Fibroblast of skin of scalp (primary cell): ENCODE measurements at places on chromosomes 7 and 10.

DNA sequence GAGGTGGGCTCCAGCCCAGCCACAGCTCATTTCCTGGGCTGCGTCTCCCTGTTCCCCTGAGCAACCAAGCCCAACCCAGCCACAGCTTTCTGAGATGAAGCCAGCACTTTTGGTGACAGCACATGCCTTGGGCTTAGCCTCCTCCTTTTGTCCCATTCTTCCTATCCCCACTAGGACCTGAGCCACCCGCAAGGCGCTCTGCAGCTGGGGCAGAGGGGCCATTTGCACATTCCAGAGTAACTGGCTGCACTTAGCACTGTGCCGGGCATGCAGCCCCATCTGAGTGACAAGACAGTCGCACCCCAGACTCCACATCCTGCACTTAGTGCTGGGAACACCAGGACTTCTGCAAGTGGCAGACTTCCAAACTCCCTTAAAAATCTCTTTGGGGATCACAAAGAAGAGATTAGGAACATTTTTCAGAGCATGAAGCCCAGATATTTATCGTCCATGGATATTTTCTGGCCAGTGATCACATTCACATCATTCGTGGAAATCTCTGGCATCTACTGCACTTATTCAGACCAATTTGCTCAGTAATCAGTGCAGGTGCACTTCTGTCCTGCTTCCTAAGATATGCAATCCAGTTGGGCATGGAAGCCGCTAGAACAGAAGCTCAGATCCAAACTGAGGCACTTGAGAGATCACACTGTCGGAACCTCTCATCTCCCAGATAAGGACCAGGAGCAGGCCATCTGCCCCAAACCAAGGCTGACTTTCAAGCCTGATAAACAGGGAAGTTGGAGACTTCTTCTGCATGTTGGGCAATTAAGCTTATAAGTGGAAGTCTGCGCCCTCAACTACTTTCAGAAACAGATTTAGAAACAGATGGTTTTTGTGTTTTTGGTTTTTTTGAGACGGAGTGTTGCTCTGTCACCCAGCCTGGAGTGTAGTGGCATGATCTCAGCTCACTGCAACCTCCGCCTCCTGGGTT is 26.4 kb downstream of the CHST15 start:
- DNase-seq, result no peak

DNA sequence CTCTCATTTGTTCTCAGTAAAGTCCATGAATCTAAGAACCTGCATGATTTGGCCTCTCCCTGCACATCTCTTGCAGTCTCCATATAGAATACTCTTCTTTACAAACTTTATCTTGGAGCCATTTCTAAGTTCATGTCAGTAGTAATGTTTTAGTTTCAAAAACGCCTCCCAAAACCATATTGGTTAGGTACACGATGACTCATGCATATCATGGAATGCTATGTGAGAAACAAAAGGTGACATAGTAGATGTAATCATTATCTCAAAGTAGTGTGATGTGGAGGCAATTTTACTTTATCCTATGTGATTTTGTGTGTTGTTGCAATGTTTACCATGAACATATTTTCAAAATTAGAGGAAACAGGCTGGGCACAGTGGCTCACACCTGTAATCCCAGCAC is 520.7 kb downstream of the KCNMA1 start:
- DNase-seq, result no peak

DNA sequence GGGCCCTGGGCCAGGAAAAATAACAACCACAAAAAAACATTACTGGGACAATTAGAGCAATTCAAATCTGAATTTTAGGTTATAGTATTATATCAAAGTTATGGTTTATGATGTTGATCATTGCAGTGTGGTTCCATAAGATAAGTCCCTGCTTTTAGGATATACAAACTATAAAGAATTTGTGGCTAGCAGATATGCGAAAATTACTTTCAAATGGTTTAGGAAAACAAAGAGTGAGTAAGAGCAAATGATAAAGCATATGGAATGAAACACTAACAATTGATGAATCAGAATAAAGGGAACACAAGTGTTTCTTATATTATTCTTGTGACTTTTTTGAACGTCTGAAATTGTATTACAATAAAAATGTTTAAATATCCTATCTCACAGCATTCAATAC is 64.4 kb upstream of the HECTD2 start:
- no peak for DNase-seq

DNA sequence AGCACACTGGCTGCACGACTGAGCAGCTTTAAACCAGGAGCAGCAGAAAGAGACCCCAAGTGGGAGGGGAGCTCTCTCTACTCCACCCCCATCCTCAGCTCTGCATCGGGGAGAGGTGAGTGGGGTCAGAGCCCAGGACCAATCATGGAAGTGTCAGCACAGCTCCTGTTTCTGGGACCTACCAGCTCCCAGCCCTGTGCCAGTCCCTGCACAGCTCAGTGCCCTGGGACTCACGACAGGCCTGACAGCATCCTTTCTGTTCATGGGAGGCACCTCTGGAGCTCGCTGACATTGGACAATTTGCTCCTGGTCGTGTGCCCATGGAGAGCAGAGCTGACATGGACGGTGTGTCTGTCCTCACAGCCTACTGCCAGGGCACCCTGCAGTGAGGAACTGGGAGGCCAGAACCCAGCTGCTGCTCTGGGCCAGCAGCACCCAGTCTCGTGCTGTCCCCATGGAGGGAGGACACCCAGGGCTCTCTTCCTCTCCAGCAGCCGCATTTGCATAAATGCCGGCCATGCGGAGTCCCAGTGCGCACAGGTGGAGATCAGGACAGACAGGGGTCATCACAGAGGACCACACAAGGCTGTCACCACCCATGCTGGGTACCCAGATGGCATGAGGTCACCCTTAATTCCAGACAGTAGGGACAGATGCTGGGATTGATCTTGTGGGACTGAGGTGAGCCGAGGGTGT is 45.9 kb upstream of the MSMB start:
- no peak for DNase-seq

DNA sequence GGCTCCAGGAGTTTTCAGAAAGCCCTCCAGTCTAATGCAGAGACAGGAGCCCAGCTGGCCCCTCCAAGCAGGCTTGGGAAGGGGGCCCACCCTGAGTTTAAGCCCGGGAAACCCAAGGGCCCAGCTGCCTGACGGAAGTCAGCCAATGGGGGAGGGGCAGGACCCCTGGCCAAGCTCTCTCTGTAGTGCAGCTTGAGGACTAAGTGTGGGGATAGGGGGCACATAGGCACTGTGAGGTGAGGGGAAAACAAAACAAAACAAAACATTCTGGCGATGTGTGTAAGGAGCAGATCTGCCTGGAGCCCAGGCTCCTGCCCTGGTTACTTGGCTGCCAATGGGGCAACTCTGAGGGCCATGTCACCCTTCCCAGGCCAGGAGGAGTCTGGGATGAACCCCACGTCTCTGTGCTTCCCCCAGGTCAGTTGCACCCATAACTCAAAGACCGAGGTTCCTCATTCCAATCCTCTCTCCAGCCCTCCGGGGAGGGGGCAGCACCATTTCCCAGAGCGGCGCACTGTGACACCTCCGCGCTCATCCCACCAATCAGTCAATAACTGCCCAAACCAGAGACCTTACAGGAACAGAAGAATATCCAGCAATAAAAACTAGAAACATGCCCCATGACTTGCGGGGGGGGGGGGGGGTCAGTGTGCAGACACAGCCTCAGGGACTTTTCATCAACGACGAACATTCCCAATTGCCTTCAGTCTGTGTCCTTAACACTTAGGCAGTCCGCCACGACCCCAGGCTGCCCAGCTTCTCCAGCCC is 1.7 kb downstream of the CXCL12 start:
- DNase-seq, result no peak

DNA sequence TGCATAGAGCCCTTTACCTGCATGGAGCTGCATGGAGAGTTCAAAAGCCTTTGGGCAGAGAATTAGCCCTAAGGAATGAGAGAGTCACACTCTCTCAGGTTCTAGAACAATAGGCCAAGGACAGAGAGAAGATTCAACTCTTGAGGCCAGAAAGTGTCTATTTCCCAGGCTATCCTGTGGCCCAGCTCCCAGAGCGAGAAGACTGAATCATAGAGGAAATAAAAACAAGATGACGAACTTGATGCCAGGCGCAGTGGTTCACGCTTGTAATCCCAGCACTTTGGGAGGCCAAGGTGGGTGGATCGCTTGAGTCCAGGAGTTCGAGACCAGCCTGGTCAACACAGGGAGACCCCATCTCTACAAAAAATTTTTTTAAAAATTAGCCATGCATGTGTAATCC is 18.3 kb upstream of the PODXL start:
- DNase-seq, result peak; percentile 38

DNA sequence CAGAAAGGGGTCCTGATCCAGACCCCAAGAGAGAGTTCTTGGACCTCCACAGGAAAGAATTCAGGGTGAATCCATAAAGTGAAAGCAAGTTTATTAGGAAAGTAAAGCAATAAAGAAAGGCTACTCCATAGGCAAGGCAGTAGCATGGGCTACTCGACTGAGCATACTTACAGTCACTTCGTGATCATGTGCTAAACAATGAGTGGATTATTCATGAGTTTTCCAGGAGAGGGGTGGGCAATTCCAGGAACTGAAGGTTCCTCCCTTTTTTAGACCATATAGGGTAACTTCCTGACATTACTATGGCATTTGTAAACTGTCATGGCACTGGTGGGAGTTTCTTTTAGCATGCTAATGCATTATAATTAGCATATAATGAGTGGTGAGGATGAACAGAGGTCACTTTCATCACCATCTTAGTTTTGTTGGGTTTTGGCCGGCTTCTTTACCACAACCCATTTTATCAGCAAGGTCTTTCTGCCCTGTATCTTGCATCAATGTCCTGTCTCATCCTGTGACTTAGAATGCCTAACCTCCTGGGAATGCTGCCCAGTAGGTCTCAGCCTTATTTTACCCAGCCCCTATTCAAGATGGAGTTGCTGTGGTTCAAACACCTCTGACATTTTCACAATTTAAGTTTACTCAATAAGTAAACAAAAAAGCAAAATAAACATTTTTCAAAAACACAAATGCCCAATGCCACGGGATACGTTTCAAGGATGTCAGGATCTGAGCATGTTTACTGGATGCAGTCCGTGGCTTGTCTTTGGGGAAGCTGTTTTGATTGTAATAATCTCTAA is 37.0 kb downstream of the ALOX5 start:
- no peak for DNase-seq

GRCh38 chr10:47029181-47030009 is 118.2 kb downstream of the PTPN20 start:
- DNase-seq, result no peak

- DNase-seq, result peak; percentile 62
Measured at GRCh38 chr10:92590623-92591549, 2.0 kb upstream of the KIF11 start.

DNA sequence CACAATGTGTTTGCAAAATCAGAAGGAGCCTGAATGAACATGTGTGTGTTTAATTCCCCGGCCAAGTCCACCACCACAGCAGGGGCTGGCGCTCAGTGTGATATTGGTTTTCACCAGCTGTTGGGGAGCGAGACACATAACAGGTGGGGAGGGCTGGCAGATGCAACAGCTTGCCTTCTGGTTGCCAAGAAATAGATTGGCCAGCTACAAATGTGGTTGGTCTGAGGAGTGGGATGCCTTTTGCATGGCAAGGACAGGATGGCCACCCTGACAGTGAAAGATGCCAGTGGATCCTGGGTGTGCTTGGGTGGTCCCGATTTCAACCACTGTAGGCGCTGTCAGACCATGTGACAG is 292.5 kb upstream of the FZD8 start:
- no peak for DNase-seq

GRCh38 chr10:125775491-125776106 is at the start of gene MMP21:
Gene MMP21 (minus strand): TSS chr10:125775821. CDS start chr10:125775821, 0 bp downstream.
- DNase-seq, result no peak

DNA sequence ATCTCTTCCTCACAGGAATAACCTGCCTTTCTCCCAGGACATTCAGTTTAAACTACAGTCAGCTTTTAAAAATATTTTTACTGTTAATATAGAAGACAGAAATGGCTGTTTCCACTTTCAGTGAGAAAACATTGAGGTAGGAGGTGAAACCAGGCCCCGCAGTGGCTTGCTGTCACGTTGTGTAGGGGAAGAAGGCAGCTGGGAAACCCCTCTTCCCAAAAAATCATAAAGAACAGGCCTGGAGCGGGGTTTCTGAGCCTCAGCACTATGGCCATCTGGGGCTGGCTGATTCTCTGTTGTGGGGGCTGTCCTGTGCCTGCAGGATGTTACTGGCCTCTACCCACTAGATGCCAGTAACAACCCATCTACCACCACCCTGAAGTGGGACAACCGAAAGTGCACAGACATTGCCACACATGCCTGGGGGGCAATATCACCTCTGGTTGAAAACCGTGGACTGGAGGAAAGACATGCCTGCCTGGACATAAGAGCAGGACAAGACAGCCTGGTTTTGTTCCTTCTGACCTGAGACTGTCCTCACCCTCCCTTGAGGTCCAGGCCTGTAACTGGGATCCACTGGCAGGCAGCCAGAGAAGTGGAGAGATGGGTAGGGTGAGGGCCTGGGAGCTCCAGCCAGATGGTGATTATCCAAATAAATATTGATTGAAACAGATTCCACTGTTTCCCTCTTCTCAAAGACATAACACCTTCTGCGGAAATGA is 43.9 kb downstream of the KCNH2 start:
- no peak for DNase-seq

GRCh38 chr10:25933653-25934608 is at the start of gene MYO3A:
Gene MYO3A (plus strand): TSS chr10:25934229. CDS start chr10:25952111, 17,882 bp downstream.
- DNase-seq, result no peak

- no peak for DNase-seq
Measured at GRCh38 chr7:11831156-11831735, 752 bp downstream of the THSD7A start.

DNA sequence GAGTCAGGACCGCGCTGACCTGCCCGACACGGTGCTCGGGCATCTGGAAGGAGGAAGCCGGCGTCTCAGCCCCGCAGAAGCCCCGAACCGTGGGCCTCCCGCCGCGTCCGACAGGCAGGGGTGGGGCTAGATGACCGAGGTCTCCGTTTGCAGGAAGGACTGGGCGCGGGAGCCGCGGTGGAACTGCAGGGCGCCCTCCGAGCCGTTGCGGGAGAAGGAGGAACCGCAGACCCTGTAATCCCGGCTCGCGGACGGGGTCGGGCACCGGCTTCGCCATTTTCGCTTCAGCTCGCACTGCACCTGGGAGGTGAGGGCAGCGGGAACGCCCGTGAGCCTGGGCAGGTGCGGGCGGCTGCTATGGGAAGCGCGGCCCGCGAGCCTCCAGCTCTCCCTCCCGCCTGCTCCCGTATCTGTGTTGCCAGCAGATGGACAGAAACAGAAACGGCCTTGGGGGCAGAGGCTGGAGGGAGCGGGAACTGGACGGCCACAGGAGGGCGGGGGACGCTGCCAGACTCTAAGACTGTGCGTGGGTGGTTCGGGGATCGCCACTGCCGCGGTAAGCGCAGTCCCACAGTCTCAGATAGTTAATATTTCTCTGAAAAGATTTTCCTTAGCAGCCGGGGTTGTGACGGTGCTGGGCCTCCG is 114.1 kb downstream of the VIPR2 start:
- DNase-seq, result no peak

GRCh38 chr10:69829775-69830174 is 28.1 kb downstream of the COL13A1 start:
- DNase-seq, result no peak

- no peak for DNase-seq
Measured at GRCh38 chr10:24935504-24936292, 16.7 kb downstream of the PRTFDC1 start.
